ENCODE measurements at places on chromosomes 3 and 15.
A peak's percentile ranks its signal among the peaks of the same experiment; 100 is the strongest.

- DNase-seq, result no peak
Observed at GRCh38 chr3:70813311-70813710, 500.9 kb upstream of the MDFIC2 start.

- no peak for DNase-seq
Observed at GRCh38 chr15:70530503-70530902, 232.9 kb downstream of the UACA start.

- no peak for DNase-seq
Observed at GRCh38 chr15:36449084-36449661, 130.3 kb upstream of the CDIN1 start.

DNA sequence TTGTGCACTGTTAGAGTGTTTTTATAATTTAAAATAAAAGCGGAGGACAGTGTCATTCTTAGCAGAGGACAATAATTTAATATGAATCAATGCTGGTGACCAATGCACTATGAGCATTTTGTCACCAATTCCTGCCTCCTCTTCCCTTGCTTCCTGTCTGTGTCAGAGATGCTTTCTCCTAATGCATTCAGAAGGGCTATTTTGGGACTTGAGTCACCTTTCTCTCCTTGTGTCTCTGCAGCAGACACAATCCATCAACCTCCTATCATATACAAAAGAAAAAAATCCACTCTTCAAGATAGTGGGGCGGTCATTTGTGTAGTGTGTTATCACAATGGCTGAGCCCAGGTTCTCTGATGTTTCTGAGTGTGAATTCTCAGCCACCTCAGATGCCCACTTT lies 191.9 kb upstream of the VEPH1 start:
- no peak for DNase-seq

- peak; percentile 64 for DNase-seq
Observed at GRCh38 chr3:26236531-26236930, 386.0 kb upstream of the LRRC3B start.

DNA sequence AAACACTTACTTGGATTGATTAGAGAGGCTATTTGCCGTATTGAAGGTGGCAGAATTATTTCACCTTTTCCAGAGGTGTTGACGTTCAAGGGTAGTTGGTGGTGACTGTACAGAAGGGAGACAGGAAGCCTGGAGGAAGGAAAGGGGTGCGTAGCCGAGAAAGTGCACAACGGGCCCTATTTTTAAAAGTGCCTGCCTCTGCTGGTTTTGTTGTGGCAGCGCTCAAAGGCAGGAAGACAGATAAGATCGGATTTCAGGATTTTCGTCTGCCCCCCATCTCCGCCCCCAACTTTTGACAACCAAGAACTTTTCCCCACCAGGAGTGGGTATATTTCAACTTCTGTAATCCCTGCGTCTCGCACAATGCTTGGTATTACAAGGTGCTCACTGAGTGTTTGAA lies 38.5 kb downstream of the SMAD3 start:
- no peak for DNase-seq

DNA sequence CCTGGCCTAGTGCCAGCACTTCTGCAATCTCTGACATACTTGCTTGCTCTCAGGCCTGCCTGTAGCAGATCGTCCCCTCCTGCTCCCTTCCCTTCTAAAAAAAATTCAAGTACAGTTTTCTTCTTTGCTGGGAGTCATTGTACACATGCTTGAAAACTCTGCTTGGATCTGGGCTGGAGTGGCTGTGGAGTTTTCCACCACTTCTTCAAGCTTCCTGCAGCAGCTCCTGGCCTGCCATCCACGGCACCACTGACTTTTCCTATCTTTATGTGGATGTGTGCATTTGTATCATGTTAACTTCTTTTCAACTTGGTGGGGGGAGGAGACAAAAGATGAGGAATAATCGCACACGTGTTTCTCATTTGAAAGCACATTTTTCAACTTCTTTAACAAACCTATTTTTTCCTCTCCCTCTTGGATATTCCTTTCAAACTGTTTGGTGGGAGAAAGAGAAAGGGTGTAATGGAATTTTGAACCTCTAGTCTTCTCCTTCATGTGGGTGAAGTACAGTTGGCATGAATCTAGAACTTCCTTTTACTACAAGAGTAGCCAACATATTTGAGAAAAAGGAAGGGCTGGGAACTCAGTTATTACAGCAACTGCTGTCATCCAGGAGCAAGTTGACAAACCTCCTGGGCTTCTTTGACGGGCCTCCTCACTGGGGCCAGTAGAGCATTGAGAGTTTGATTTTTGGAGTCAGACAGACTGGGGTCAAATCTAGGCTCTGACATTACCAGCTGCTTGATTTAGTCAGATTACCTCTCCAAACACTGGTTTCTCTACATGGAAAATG lies 61.2 kb upstream of the LRTM1 start:
- no peak for DNase-seq

DNA sequence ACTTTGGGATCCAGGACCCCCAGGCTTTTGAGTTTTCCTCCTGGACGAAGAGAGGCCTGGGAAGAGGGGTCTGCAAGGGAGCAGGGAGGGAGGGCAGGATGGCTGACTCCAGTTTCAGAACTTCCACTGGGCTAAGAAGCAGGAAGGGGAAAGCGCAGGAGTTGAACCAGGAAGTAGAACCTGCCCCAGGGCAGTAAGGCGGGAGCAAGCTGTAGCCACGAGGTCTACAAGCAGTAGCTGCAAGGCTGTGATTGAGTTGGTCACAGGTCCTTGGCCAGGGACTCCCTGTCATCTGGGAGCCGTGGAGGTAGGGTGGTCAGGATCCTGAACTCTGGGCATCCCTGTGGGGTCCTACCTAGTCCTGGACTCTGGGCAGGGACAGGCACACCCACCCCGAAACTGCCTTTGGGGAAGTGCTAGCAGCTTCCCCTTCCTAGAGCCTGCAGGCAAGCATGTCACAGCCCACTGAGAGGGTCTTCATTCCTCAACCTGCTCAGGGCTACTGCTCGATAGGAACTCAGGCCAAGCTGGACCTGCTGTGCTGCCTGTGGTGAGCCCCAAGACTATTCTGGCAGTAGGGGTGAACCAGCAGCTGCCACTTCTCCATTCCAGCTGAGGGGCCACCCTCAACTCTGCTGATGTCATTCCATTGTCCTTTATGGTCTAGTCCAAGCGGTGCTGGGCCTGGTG lies 5.8 kb upstream of the GNAI2 start:
- DNase-seq, result no peak

GRCh38 chr15:59222906-59223550 lies 16.4 kb downstream of the LDHAL6B start:
- no peak for DNase-seq

GRCh38 chr3:187587076-187587475 lies 83.1 kb downstream of the SST start:
- no peak for DNase-seq

- DNase-seq, result peak; percentile 55
Observed at GRCh38 chr3:159252274-159252673, 450.4 kb downstream of the MFSD1 start.

- DNase-seq, result no peak
Observed at GRCh38 chr15:66955001-66955516, 110.3 kb upstream of the SMAD3 start.

GRCh38 chr15:64767203-64767602 lies 8.2 kb downstream of the RBPMS2 start:
- DNase-seq, result no peak

DNA sequence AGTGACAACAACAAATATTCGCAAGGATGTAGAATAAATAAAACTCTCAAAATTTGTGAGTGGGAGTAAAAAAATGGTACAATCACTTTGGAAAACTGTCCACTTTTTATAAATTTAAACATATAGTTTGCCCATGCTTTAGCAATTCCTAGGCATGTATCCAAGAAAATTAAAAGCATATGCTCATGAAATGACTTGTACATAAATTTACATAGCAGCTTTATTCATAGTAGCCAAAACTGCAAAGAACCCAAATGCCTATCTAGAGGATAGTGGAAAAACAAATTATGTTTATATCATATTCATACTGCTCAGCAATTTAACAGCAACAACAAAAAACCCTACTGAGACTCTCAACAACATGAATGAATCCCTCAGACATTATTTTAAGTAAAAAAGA lies 363.6 kb upstream of the CCDC54 start:
- no peak for DNase-seq

DNA sequence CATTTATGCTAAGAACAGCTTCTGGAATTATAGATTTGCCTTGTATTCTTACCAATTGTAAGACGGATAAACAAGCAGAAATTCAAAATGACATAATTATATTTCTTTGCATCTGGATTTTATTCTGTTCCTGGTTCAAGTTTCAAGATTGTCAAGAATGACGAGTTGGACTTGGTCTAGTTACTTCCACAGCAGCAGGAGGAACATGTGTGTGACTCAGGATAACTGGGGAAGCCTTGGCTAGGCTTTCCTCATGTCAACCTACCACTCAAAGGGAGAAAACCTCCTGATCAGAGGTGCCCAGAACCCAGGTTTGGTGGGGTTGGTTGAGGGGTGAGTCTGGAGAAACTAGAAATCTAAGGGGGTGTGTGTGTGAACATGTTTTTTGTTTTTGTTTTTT lies 259.7 kb downstream of the SOX2 start:
- no peak for DNase-seq

DNA sequence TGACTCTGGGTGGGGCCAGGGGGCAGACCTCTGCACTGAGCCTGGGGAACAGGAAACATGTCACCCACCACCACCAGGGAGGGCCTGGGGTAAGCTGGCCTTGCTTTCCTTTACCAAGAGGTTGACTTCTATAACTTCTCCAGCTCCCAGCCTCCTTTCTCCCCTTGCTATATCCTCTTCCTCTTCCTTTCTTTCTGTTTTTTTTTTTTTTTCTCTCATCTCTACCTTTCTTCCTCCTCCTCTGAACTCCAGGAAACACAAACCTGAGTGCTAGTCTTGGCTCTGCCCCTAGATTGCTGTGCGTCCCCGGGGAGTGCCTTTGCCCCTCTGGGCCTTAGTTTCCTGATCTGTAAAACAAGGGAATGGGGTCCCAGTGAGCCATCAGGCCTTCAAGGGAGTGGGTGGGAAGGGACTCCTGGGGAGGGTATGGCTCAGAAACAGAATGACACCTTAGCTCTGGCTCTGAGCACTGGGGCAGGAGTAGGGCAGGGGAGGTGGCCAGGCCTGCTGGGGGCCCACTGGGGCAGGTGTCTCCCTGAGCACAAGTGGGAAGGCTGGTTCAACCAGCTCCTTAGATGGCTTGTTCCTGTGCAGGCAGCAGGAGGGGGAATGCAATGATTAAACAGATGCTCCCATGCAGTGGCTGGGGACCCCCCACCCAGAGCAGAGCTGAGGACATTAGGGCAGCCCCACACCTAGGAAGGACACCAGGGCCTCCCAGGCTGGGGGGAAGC lies 4.3 kb downstream of the SNX33 start:
- DNase-seq, result no peak

- DNase-seq, result no peak
Observed at GRCh38 chr3:9703736-9704346, at the start of gene CPNE9. CPNE9 (plus strand) TSS chr3:9703833; CDS start chr3:9703997, 164 bp downstream.

- DNase-seq, result peak; percentile 24
Observed at GRCh38 chr3:177443469-177443868, 246.2 kb upstream of the TBL1XR1 start.

- peak; percentile 28 for DNase-seq
Observed at GRCh38 chr3:167653760-167654159, at the start of gene WDR49. WDR49 (minus strand) TSS chr3:167653942; CDS start chr3:167653425, 517 bp downstream.

DNA sequence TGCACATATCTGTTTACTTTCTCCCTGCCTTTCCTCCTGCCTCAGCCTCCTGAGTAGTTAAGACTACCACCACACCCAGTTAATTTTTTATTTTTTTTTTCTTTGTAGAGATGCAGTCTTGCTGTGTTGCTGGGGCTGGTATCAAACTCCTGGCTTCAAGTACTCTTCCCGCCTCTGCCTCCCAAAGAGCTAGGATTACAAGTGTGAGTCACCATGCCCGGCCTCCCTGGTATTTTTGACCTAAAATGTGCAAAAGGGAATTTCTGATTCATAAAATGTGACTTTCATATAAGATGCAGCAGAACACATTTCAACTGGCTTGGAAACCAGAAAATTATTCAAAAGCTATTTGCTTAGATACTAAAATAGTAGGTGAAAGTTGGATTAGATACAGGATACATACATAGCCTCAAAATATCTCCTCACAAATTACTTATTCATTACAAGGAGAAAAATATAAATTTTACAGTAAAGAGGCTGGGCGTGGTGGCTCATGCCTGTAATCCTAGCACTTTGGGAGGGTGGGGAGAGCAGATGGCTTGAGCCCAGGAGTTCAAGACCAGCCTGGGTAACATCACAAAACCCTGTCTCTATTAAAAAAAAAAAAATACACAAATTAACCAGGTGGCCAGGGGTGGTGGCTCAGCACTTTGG lies 32.0 kb downstream of the MAP4 start:
- DNase-seq, result peak; percentile 42

DNA sequence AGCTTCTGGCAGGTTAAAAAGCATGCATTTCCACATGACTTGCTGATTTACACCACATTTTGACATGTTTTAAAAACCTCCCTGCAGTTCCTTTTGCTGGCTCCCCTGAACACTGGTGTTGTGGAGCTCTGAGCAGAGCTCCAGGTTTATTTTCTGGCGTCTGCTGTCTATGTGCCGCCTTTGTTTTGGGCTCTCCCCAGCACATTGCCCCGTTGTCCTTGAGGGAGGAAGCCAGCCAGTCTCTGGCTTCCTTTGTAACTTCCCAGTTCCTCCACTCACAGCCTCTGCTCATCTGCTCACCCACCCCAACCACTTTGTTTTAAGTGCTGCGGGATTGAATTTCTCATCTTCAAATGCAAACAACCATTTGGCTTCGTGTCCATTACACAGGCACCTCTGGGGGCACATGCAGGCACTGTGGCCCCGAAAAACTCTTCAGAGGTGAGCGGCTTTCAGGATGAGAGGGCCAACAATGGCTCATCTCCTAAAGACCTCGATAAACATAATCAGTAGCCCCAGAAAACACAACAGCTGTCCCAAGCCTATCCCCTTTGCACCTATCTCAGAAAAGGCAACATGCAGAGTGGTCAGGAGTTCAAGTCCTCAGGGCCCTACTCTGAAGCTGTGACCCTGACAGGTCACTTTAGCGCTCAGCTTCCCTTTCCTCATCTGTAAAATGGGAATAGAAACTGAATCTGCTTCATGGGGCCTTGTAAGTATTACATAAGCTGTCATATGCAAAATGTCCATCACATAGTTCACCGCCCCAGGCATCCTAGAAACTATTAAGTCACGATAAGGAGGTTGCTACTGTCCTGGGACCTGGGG lies 1.3 kb upstream of the MEF2A start:
- peak; percentile 23 for DNase-seq

DNA sequence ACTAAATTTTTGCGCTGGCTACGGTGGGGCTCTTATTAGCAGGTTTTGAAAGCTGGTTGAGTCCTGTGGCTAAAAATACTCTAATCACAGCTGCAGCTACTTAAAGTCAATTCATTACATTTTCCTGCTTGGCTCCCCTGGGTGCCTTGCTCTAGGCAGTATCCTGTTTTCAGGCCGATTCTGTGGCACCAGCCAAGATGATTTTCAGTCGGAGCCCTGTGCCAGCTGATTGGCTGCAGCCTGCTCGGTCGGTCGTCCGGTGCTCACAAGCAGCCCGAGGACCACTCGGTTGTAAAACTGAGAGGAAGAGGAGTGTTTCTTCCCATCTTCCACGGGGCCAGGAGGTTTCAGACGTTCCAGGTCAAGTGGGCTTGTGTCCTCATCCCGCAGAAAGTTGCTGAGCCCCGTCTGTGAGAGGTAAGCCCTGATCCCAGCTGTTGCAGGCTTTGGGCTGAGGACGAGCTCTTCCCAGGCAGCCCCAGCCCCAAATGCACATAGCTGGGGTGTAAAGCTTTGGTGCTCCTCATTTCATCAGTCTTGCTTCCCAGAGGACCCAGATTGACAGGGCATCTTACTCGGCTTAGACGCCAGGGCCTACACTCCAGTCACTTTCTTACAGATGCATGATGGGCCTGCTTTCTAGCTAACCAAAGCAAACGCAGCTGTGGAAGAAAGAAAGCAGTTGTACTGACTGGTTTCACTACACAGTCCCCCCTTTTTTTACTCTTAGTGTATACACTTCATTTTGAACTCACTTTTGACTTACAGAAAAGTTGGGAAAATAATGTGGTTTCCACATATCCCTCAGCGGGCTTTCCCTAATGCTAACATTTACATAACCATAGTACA lies 15.9 kb downstream of the LYSMD4 start:
- no peak for DNase-seq
